ENCODE measurements at places on chromosomes 4 and X. TPM values are rescaled to one million over a fixed set of nuclear protein-coding genes. Genes with fewer than 3 reads are reported as not detected.

Gene SULT1B1
- total RNA-seq: 0.37 TPM

Gene MAGEA2B
- total RNA-seq: not detected

Gene PABPC1L2B
- total RNA-seq: not detected

Gene CSN1S1
- 3.4 TPM for total RNA-seq

Gene TBC1D25
- 5.3 TPM for total RNA-seq

Gene MAGEB17
- total RNA-seq: 0.19 TPM

Gene ASB12
- total RNA-seq: not detected

Gene FDCSP
- total RNA-seq: not detected

Gene CDKL2
- 0.83 TPM for total RNA-seq

Gene SHOX
- not detected for total RNA-seq

DNA sequence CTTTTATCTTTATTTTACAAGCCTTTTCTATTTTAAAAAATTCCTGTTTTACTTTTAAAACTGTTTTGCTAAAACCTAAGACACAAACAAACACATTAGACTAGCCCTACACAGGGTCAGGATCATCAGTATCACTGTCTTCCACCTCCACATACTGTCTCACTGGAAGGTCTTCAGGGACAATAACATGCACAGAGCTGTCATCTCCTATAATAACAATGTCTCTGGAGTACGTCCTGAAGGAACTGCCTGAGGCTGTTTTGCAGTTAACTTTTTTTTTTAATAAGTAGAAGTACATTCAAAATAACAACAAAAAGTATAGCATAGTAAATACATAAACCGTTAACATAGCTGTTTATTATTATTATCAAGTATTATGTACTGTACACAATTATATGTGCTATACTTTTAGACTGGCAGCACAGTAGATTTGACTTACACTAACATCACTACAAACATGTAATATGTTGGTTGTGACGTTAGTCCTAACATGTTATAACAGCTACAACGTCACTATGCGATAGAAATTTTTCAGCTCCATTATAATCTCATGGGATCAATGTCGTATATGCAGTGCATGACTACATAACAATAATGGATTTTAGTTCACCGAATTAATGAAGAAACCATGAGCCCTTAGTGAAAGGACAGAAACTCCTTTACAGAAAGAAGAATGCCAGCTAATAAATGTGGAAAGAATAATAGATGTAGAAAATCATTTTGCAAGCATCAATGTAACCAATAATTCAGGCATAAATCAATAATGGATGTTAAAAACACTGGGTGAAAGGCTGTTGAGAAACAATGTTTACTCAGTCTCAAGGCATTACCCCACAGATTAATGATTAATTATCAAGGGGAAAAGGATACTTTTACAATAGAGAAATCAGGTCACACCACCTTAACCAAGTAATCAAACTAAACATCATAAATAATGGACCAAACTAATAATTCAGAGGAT is 49.2 kb downstream of the FBXW7 start:
- DNase-seq: no peak

GRCh38 chr4:84611531-84611930 is 28.6 kb downstream of the CDS1 start:
- DNase-seq: no peak

DNA sequence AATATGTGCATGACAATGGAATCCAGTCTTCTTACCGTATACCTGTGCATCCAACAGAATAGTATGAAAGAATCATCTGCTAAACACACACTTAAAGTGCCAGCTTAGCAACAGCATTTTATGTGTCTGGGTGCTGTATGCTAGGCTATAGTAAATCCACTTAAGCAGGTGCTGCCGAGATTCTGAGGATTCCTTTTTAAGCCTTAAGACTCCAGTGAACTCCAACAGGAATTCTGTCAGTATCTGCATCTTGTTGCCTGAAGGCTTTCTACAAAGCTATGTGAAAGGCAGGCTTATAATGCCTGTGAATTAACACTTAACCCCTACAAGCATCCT is 1076.4 kb upstream of the PABPC4L start:
- DNase-seq: no peak

DNA sequence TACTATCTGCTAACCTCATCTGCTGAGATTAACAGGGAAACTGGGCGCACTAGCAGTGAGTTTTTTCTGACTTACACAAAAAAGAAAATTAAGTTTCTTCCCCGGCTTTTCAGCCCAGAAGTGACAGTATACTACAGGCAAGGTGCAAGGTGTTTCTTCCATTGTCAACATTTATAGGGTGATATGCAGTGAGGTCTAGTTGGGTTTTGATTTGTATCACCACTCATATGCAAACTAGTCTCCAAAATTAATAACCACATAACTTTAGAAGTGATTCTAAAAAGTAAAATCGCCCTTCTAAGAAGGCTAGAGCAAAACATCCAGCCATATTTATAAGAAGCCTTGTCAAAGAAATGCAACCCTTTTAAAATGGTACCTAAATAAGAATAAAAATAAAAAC is 640.1 kb downstream of the ARAP2 start:
- no peak for DNase-seq

DNA sequence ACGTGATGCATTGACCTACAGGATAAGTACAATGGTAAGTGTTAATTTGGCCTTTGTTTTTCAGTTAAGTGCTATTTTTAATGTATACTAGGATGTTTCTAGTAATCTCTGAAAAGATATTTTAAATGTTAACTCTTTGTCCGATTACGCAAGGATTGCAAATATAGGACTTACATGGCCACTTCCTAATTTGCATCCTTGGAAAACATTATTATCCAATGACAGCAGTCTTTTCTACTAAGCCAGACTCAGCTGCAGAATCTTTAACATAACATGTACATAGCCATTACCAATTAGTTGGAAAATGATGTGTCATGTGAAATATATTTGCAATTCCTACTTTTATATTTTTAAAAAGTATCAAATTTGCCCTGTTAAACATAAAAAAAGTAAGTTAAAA is 124.7 kb downstream of the MID1 start:
- DNase-seq: no peak

DNA sequence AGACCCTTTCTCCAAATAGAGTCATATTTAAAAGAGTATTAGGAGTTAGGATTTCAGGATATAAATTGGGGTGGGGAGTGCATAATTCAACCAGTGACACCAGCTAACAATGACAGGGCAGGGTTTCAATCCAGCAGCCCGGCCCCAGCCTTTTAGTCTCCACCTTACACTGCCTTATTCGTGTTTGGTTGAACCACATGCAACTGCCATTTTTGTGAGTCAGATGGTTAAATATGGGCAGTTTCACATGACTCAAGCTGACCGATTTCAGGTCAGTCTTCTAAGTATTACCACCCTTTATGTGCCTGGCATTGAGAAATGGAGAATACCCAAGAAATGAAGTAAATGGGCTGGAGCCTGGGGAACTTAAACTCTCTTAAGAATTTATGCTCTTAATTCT is 102.8 kb downstream of the STOX2 start:
- DNase-seq: no peak

DNA sequence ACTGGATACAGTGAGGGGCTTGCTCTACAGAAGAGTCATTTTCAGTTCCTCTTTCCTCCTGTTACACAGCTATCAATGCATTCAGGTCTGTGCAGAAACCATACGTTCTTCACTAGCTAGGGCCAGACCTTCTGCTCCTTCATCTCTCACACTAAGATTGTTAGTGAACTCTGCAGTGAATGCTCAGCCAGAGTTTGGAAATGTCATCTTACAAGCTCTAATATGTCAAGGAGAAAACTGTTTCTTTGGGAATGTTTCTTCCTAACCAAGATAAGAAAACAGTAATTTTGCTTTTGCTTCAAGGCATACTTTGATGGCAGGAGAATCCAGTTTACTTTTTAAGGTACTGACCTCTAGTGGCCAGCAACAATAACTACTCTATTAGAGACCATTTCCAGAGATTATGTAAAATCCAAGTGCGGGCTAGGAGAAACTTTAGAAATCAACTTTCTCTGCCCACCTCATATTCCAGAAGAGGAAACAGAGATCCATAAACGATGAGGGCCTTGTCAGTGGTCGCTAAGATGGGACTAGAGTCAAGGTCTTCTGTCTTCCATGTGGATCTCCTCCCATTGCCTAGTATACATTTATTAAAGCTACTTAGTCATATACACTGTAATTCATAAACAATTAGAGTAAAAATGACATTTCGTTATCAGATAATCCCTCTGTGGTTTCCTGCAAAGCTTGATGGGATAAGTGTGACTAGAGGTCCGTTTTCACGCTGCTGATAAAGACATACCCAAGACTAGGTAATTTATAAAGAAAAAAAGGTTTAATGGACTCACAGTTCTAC is 12.1 kb upstream of the CC2D2A start:
- DNase-seq: no peak

GRCh38 chr4:10101671-10102473 is 14.7 kb downstream of the WDR1 start:
- DNase-seq: peak; percentile 21

GRCh38 chrX:20144491-20144890 is 2.9 kb upstream of the EIF1AX start:
- no peak for DNase-seq

DNA sequence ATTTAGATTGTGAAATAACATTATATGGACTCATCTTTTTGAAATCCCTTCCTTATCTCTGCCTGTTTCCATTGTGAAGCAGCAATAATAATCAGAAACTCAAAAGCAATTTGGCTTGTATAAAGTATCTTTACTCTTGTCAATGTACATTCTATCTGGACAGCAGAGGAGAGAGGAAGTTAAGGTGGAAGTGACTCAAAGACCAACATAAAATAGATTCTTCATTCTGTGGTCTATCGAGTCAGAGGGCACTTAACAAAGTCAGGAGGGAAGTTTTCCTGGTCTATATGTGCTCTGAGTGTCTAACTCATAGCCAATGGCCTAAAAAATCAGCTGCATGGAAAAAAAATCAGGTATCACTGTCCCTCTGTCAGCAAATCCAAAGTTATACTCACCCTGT is 155.5 kb downstream of the EMCN start:
- DNase-seq: no peak

DNA sequence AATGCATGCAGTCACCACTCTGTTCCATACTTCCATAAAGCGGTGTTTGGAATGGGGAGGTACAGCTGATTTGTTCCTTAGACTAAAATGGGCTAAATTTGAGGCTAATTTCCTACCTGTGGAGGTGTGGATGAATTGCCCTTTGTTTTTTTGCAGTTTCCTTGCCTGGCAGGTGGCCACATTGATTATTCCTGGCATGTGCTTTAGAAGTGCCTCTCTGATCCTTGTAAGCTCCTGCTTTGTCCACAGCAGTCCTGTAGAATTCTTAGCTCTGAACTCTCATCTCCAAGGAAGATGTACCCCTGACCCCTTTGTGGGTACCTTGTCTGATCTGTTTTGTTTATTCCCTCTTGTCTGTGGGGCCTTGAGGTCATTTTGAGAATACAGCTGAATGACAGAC is 136.8 kb downstream of the ADGRL3 start:
- no peak for DNase-seq

DNA sequence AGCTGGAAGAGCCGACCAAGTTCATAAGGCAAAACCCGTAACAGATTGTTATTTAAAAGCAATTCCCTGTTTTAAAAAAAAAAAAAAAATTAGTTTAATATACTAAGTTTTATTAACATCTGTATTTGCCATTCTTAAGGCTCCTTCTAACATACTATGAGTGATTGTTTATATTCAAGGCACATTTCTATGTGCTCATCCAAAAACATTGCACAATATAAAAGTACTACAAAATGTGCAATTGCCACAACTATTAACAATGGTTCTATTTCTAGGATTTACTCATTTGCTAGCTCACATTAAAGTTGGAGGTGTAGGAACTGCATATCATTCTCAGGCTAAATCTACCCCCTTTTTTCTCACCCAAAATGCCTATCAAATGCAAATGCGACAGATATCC is 46.1 kb downstream of the CNOT6L start:
- no peak for DNase-seq

- no peak for DNase-seq
Measured at GRCh38 chr4:140121646-140122045, 32.3 kb downstream of the MAML3 start.

DNA sequence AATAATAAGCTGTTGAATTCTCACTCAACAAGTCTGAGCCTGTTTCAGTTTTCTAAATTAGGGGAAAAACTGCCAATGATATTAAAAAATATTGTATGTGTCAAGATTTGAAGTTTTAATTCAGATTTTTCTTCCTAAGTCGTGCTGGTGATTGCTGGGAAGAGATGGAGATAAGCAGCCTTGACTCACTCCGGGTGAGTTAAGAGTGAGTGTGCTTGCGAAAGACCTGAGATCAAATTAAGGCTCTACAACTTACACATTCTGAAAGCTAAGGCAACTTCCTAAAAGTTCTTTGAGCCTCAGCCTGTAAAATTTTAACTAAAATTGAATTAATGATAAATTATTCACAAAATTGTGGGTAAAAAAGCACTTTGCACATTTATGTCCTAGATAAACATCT is 1441.2 kb downstream of the PCDH7 start:
- DNase-seq: no peak

- DNase-seq: no peak
Measured at GRCh38 chr4:107823870-107824349, 822 bp upstream of the SGMS2 start.

DNA sequence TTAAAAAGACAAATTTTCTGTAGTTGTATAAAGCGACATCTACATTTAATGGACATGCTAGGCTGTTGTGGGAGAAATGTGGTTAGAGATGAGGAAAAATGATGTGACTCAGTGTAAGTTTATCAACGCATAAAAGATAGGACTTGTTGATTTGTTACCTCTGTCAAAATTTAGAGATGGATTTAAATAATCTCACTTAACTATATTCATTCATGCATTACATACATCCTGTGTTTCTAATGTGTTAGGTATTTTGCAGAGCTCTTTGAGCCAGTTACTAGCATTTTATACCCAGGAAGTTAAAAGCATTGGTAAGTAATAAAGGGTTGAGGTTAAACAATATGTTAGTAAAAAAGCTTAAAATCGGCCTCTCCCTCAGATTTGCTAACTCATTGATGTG is 34.3 kb downstream of the METAP1 start:
- DNase-seq: no peak

DNA sequence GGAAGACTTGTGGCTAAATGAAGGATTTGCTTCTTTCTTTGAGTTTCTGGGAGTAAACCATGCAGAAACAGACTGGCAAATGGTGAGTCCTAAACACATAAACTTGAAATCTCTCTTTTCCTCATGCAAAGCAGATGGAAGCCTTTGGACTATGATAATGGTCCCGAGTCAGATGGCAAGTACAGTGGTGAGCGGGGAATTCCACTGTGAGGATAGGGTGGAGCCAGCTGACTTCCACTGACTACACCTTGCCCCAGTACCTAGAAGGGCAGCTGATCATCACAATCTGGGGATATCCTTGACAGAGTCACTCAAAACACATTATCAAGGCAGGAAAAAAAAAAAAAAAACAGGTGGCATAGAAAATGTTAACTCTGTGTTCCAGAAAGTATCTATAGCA is 34.3 kb downstream of the ENPEP start:
- DNase-seq: no peak

All from pancreas (tissue), 10 donors.